DMS153 (cell line): ENCODE measurements at places on chromosomes 4 and X.

- DNase-seq, result no peak
Observed at GRCh38 chrX:130264573-130264972, 4.1 kb downstream of the ZNF280C start.

DNA sequence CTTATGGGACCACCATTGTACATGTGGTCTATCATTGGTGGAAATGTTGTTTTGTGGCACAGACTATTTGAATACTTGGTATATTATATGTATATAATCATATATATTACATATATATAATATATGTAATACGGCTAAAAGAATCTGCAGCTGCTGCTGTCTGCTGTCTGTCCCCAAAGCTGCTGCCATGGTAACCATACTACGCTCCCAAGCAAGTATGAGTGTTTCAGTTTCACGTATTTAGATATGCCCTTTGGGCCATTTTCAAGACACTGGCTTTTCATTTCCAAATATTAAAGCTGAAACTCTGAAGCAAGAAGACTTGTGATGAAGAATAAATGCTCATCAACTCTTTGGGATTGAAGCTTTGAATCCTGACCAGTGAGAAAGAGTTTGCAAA is 42.0 kb upstream of the ARSJ start:
- DNase-seq, result no peak

GRCh38 chr4:72325215-72325614 is 243.8 kb downstream of the ADAMTS3 start:
- DNase-seq, result no peak

GRCh38 chr4:4677556-4678522 is 136.0 kb upstream of the STX18 start:
- no peak for DNase-seq
